GM23248 (cell line): ENCODE measurements at places on chromosomes 5 and 9.

DNA sequence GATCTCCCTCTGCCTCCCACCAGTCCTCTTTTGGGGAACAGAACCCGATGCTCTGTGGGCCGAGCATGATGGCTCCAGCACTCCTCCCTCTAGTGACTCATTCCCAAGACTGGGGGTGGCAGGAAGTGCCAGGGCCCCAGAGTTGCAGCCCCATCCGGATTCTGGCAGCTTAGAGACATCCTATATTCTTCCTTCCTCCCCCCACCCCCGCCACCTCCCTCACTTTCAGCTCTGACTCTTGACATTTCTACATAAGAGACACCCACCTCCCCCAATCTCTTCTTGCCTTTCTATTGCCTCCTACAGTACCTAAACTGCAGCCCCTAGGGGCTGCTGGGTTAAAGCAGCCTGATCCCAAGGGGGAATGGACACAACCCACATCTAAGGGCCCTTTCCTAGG is 47.1 kb upstream of the MATR3 start:
- DNase-seq: peak; percentile 75

- DNase-seq: peak; percentile 80
These were observed 22.5 kb downstream of the NEK6 start for GRCh38 chr9:124280176-124280691.

- DNase-seq: peak; percentile 17
These were observed 1.8 kb downstream of the FEM1C start for GRCh38 chr5:115542651-115543364.

GRCh38 chr9:16203729-16204573 is 651.1 kb downstream of the CCDC171 start:
- DNase-seq: no peak

GRCh38 chr5:125376059-125376641 is 629.7 kb upstream of the ZNF608 start:
- DNase-seq: no peak

- peak; percentile 62 for DNase-seq
These were observed 28.6 kb downstream of the ADAMTSL1 start for GRCh38 chr9:18502546-18502945.

- DNase-seq: peak; percentile 14
These were observed 173.7 kb downstream of the DAB2IP start for GRCh38 chr9:121825031-121825691.

DNA sequence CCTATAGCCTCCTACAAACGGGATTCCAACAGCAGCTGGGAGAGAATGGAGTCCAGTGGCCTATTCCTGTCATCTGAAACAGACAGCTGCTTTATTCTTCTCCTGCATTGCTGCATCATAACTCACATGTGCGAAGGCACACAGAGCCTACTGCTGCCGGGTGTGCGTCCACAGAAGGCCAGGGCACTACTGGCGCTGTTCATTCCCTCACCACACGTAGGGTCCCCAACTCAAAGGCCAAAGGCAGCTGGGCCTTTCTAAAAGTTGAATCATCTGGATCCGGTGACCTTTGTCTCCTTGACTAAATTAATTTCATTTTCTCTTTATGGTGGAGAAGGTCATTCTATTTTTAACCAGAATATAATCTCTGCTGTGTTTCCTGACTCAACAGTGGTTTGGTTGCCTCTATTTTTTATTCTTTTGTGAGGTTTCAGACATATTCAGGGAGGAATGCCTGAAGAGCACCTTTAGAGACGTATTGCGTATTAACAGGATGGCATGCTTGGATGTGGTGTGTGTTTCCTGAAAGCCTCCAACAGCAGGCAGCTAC is 10.8 kb upstream of the SPATA24 start:
- no peak for DNase-seq

DNA sequence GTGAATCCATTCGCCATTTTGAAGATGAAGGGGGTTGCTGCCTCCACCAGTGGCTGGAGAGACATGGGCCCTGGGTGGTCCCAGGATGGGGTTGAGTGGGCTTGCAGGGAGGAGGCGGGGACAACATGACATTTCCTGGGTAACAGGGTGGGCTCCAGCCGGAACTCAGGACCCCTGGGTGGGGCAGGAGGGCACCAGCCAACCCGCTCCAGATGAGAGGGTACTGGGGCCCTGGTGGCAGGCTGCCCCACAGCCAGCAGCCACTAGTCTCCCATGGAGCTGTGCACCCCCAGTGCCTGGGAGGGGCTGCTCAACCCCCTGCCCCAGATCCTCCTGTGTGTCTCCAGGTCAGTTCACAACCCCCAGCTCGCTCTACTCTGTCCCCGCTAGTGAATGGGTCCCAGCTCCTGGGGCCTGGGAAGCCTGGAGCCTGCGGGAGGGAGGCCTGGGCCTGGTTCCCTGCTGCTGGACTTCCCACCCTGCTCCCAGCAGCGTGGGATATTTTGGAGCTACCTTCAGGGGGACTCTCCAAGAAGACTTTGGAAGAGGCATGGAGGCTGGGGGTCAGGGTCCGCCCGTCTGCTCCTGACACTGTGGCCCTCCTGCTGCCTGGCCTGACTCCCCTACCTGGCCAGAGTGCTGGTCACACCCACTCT is 55.9 kb downstream of the AHRR start:
- DNase-seq: no peak

DNA sequence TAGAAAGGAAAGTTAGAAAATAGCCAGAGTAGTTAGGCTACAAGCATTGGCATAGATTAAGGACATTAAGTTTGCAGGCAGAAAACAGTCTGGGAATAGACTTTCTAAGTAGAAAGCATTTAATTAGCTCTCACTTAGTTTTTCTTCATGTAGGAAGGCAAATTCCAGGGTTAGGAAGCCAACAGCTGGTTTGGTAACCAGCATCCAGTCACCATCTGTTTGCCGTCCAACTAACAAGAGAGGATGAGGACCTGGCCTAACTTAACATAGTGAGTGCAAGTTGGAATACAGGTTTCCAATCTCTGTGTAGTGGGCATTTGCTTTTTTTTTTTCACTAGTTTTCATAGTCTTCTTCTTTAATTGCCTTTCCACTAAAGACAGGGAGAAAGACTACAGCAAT is 121.7 kb upstream of the NR3C1 start:
- no peak for DNase-seq

- DNase-seq: peak; percentile 86
These were observed 1.2 kb upstream of the CEMIP2 start for GRCh38 chr9:71769175-71770161.

DNA sequence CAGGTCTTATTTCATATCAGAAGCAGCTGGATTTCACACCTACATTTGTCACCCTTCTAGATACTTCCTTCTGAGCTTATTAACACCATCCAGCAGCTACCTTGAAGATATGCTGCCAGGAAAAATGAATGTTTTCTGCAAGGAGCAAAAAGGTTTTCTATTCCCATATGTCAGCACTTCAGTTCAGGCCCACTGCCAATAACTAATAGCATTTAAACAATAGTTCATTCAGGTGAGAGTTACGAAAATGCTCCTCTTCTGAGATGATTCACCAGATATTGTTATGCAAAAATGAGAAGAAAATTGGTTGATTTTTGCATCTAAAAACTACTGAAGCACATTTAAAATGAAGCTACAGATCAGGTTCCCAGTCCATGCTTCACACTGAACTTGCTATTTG is 56.4 kb upstream of the ISL1 start:
- no peak for DNase-seq

- DNase-seq: no peak
These were observed 159.3 kb downstream of the TMC1 start for GRCh38 chr9:72680593-72681282.

DNA sequence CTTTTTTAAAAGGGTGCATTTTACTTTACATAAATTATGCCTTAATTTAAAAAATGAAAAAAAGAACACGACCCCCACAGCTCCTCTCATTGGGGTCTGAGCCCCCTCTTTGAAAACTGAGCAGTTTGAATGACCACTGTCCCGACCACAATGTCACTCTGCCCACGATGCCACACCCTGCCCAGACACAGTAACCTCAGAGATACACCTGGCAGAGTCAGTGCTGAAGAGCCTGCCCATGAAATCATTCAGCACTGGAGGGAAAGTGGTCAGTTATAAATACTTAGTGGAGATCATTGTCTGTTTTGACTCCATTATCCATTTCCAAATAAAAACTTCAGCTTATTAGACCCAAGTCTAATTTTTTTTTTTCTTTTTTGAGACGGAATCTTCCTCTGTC is 49.3 kb downstream of the DNAJC21 start:
- DNase-seq: no peak

GRCh38 chr9:134304261-134304660 is 22.0 kb upstream of the RXRA start:
- no peak for DNase-seq

GRCh38 chr5:145010834-145011233 is 824.3 kb downstream of the PRELID2 start:
- no peak for DNase-seq

- DNase-seq: no peak
These were observed 376.1 kb downstream of the ADGRV1 start for GRCh38 chr5:90934738-90935137.

DNA sequence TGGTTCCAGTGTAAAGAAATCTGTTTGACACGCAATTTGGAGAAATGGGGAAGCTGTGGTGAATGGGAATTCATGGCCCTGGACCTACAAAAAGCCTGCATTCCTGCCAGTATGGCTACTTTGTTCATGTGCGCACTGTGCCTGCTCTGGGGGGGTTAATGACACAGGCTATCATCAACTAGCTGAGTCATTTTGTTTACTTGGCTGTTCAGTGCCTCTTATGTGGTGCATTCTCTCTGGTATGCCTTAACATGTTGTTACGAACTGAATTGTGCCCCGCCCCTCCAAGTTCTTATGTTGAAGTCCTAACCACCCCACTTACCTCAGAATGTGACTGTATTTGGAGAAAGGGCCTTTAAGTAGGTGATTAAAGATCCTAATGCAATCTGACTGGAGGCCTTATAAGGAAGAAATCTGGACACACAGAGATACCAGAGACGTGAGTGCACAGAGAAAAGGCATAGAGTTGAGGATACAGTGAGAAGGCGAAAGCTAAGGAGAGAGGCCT is 20.4 kb upstream of the UBAP1 start:
- peak; percentile 59 for DNase-seq

- no peak for DNase-seq
These were observed 17.1 kb upstream of the NRARP start for GRCh38 chr9:137319011-137319738.

DNA sequence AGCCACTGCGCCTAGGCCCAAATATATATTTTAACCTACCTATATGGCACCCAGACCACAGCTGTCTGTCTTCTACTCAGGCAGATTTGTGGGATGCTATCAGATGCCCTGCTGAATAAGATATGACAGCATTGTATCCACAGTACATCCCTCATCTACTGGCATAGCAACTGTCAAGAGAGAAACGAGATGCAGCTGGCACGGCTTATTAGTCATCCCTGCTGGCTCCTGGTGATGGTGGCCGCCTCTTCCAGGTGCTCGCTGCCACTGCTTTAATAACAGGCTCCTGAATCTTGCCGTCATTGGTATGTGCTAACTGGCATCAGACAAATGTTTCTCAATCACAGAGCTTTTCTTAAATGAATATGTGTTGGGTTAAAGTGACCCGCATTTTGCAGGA is 34.0 kb downstream of the B4GALT1 start:
- no peak for DNase-seq

DNA sequence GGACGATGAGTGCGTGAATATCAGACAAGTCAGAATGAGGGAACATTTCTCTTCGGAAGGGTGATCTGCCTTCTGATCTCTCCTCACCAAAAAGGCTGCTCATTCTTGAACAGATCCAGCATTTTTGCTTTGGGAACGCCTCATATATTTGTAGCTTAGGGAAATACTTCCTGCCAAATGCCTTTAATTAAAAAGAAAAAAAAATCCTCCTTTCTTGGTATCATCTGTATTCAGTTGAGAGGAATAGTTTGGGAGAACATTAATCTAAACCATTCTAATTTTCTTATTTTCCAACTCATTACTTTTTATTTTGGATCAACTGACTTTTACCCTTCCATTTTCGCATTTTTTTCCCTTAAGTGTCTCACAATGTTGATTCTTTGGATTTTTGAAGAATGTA is 163.4 kb downstream of the SNX18 start:
- peak; percentile 10 for DNase-seq

DNA sequence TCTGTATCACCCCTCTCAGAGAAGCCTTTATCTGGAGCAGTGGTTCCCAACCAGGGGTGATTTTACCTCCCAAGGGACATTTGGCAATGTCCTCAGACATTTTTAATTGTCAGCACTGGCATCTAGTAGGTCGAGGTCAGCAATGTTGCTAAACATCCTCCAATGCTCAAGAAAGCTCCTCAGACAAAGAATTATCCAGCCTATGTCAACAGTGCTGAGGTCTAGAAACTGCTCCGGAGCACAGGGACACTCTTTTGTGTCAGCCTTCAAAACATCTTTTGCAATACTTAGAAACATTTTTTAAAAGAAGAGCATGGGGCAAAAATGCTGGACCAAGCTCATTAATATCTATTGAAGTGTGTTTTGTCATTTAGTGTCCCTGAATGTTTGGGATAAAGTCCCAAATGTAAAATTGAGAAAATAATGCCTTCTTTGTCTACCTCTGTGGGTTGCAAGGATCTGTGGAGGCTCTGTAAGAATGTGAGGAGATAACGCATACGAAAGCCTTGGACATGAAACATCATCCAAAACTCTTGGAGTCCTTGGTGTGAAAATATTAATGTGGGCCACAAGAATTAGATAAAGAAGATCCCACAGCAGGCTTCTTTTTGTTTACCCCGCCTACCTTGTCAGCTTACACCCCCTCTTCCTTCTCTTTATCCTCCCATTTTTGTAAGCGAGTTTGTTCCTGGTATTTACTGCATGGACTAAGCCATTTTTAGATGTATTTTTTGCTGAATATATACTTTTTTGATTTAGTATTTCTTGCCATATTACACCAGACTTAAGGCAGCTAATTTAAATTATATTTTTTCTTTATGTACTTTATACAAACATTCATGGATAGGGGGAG is 193.5 kb downstream of the CD180 start:
- DNase-seq: peak; percentile 16

GRCh38 chr9:69931340-69931739 is 110.7 kb downstream of the CFAP95 start:
- DNase-seq: peak; percentile 47

DNA sequence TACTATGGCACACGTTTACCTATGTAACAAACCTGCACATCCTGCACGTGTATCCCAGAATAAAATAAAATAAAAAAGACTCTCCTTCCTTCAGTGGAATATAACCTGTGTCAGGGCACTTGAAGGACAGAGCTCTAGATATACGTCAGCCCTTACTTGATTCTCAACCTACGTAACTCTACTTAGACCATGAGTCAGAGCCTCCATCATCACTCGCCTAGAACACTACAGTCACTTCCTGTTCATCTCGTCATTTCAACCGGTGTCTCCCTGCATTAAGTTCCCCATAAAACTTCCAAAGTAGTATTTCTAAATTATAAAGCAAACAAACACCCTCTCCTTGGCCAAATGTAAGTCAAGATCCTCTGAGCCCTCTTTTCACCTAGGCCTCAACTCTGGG is 243.5 kb upstream of the CCNG1 start:
- no peak for DNase-seq

DNA sequence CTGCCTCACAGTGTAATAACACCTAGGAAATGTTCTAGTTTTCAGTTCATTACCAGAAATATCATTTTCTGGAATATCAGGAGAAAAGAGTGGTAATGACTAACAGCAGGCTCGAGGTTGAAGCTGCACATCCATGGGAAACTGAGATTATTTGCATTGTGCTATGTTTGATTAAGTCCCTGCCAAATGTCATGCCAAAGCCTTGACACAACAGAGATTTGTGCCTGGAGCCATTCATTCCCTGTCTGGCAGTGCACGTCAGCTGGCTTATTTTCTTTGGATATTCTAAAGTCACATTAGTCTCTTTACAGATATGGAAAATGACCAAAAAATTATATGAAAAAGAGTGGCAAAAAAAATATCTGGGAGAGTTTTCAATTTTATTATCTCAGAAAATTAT is 848.0 kb downstream of the PTPRD start:
- DNase-seq: no peak

GRCh38 chr5:140869555-140869886 is 764 bp downstream of the PCDHA11 start:
- no peak for DNase-seq
